AG04450 (cell line): ENCODE measurements at places on chromosomes 12 and 14.
A peak's percentile ranks its signal among the peaks of the same experiment; 100 is the strongest.

- no peak for DNase-seq
Observed at GRCh38 chr12:127048057-127048456, 1218.9 kb upstream of the TMEM132C start.

DNA sequence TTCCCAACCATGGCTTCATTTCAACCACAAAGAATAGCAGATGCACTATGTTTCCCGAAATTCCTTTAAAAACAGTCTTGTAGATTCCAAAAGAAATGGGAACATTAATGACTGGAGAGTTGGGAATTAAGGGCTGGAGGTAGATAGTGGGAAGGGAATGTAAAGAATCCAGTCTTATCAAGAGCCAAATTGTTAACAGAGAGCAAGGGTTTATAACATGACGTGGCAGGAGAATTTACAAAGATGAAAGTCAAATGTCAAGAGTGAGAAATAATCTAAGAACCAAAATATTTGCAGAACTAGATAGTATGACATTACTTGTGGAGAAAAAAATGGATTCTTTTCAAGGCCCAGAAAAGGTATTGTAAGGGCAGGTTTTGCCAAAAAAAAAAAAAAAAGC lies 200.9 kb downstream of the GRIN2B start:
- no peak for DNase-seq

DNA sequence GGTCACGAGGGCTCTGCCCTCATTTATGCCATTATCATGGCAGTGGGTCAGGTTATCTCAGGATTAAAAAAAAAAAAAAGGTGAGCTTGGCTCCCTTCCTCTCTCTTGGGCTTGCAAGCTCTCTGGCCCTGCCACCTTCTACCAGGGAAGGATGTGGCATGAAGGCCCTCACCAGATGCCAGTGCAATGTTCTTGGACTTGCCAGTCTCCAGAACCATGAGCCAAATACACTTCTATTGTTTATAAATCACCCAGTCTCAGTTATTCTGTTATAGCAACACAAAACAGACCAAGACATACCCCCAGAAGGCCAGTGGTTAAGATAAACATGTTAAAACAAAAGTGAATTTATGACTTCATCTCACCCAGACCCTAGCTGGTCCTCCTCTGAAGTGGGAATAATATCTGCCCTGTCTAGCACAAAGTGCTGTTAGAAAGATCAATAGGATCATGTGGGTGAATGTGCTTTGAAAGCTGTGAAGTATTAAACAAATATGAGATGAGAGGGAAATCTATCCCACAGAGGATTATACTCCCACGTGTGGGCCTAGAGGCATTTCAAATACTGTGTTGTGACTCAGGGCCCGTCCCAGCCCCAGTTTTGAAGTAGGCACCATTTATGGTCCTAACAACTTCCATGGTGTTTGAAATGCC lies 88.6 kb downstream of the NINJ2 start:
- DNase-seq: no peak

DNA sequence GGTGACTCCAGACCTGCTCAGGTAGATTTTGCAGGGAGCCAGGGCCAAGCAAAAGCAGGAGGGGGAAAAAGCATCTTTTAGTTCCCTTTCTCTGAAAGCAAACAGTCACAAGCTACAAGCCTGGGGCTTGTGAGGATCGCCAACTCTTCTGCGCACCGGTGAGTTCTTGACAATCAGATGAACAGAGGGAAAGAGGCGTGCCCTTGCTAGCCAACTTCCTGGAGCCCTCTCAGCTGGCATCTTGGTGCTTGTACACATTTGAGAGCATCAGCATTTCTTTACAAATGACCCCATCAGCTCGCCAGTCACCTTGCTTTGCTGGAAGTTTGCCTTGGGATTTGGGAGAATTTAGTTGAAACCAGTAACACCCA lies 55.5 kb downstream of the ZNF664 start:
- DNase-seq: no peak

DNA sequence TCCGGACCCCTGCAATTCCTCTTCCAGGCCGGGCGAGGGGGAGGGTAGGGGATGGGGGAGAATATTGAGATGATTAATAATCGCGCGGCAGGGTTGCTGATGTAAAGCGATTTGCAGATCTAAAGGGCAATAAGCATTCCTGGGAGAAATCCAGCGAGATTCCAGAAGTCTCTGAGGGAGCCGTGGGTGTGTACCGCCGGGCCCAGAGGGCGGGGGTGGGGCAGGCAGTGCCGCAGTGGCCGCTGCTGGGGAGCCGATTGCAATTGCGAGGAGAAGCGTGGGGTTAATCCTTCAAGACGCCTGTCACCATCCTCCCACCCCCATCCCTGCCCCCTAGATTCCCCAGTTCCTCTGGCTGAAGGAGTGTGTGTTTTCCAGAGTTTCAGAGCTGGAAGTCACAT lies 16.4 kb downstream of the FOS start:
- no peak for DNase-seq

DNA sequence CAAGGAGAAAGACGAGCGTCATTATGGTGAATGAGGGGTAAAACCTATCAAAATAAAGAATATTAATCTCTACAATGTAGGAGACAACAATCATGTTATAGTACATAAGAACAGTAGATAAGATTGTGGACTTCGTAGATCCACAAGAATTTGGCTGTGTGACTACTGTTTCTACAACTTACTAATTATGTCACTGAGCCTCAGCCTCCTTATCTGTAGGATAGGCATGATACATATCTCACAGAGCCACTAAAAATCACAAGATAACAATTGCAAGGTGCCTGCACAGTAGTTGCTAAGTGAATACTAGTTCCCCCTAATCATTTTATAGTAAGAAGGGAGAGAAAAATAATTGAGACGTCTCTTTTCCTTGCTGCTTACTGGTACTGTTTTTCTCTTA lies 78.2 kb upstream of the STAC3 start:
- DNase-seq: no peak

GRCh38 chr12:72747111-72747849 lies 475.1 kb downstream of the TRHDE start:
- no peak for DNase-seq

DNA sequence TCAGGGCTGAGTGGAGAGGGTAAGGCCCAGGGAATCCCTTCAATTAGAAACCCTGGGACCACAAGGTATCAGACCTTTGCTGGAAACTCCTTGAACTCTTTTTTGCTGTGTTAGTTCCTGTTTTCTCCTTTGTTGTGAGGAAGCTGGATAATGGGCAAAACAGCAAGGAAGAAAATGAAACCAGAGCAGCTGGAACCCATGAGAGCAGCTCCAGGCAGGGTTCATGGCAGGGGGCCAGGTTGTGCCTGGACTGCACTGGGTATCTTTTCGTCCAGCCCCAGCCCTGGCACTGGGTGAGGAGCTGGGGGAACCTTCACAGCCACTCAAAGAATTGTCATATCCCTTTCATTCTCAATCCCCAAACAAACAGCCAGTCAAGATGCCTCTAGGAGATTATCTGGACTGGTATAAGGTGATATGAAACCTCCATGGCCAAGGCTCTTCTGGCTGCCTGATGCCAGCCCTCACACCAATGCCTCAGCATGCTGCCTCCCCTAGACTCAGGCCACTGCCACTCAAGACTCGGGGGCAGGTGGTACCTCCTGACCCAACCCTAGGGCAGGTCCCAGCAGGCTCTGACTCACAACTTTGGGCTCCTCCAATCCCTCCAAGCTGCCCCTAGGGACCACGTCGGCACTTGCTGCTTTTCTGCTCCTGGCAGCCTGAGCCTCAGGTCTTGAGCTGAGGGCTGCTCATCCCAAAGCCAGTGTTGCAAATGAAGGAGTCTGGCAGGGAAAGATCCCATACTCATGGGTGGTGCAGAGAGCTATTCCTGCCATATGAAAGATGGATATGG lies 16.5 kb downstream of the FAM186B start:
- DNase-seq: no peak

- DNase-seq: no peak
Observed at GRCh38 chr12:57781244-57781643, 1.3 kb upstream of the TSFM start.

- DNase-seq: no peak
Observed at GRCh38 chr12:130849561-130850417, 10.7 kb upstream of the STX2 start.

GRCh38 chr14:69363055-69363454 lies 35.0 kb downstream of the ERH start:
- DNase-seq: peak; percentile 11

DNA sequence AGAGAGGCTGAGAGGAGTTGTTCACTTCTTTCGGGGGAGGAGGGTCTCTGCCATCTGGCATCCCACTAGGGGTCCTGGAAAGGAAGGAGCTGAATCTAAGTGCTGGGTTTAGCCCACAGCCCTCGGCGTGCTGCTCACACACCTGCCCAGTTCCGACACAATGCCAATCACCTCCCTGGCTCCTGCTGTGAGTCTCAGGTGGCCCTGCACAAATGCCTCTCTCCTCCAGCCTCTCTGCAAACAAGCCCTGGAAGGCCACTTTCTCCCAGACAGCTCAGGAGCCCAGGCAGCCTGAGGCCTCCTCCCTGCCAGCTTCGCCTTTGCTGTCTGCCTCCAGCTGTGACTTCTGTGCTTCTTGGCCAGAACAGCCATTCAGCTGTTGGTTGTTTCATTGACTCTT lies 51.2 kb downstream of the SMIM41 start:
- DNase-seq: no peak

DNA sequence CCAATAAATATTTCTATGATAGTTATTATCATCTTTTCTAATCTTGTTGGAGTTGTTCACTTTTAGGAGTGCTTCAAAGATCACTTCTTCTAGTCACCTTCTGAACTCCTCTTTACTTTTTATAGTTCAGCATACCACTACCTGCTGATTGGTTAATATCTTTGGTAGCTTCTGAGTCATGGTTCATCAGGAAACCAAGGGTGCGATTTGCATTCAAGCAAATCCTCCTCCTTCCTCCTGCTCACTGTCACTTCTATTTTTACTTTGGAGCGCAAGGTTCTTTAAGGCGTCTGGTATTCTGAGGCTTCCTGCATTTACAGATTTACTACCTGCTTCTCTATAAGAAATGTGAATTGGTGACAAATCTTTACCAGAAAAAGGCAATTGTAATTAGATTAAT lies 24.0 kb downstream of the SYT1 start:
- DNase-seq: no peak

DNA sequence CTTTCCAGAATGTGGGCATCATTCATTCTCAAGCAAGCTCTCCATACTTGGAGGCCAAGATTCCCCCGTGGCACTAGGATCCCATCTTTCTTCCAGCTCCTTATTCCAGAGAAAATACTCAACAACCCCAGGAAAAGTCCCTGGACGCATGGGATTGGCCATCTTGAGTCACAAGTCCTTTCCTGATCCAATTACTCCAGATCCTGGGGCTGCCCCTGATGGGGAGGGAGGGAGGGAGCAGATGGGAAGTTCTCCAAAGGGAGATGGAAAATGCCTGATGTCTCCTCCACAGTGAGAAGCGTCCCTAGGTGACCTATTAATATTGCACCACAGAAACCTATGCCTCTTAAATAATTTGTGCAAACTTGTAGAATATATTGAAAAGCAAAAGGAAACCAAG lies 12.4 kb upstream of the KCNK13 start:
- no peak for DNase-seq

DNA sequence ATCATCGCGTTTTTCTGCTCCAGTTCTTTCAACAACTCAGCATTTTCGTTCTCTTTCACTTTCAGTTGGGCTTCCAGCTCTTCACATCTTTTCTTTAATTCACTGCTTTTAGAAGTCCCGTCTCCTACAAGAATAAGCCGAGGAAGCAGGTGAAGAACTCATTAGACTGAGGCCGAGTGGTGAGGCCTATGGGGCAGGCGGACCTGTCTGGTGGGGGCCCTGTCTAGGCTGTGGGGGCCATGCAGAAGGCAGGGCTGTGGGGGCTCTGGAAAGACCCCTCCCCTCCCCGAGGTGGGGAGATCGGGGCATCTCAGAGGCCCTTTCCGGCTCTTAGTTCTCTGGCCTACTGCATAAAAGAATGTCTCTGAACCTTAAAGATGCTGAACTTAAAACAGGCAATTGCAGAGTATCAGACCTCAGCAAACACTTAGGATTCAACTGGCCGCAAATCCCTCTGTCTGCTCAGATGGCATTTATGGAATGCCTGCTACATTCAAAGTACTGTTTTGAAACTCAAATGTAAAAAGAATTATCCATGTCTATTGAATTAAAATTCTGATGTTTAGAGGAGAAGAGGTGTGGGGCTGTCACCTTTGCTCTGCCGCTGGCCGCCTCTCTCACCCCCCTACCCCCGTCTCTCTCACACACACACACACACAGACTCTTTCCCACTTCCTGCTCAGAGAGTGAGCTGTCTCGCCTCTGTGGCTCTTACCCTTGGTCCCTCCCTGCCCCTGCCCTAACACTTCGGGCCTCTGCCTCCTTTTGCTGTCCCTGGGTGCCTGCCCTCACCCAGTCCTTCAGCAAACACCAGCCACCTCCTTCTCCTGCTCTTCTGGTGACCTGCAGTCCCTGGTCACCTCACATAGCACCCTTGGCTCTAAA lies 34.7 kb downstream of the CCDC92 start:
- no peak for DNase-seq

- DNase-seq: no peak
Observed at GRCh38 chr12:52082988-52083637, 3.6 kb downstream of the SMIM41 start.

DNA sequence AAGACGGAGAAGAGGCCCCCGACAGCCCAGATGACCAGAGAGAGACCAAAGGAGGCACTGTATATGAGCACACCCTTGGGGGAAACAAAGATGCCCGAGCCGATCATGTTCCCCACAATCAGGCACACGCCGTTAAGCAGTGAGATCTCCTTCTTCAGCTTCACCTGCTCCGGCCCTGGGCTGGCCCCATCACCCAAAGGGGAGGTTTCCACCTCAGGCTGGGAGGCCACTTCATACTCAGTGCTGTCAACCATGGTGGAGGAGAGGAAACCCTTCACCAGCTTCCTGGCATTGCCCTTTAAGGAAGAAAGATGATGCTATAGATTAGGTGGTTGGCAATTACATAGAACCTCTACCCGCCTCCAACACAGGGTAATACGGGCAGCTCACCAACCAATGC lies 2.1 kb downstream of the SLC7A7 start:
- no peak for DNase-seq

DNA sequence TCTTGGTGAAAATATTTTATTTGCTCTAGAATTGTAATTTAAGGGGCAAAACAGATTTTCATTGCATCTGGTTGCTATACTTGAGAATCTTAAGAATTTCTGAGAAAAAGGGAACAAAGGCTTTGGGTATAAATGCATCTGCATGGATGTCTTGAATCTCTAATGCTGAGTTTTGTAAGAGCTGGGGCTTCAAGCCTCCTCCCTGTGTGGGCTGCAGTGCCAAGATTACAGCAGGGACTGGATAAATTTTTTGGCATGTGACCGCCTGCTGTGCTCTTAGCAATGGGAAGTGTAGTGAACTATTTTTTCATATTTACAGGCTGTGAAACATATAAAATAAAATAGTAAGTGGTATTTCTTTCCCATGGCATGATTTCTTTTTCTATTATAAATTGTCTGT lies 70.0 kb downstream of the SLC38A6 start:
- no peak for DNase-seq

GRCh38 chr14:76236172-76237130 lies 84.7 kb downstream of the GPATCH2L start:
- DNase-seq: no peak
